Brain pericyte (primary cell): ENCODE measurements at places on chromosomes 12 and 14.

DNA sequence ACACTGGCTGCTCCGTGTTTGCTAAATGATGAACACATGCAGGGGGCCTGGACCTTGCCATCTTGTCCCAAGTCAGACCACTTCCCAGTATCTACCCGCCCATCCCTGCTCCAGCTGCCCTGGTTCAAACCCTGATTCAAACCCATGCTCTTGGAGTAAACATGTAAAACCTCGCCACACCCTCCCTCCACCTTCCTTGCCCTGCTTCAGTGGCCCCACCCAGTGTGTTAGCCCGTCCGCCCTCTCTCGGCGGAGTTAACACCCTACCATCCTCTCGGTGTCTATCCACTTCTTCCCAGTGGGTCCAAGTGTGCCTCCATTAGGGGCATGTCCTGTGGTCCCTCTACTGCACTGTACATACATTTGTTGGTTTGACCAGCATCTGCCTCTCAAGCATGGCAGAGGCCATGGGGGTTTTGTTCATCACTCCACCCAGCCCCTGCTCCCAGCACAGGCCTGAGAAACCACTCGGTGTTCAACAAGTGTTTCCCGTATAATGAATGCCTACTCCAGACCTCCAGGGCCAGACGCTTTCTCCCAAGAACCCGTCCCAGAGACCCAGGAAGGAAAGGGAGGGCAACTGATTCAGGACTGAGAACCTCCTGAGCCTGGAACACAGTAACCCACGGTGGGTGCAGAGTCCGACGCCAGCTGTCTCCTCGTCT is 37.1 kb downstream of the P2RX4 start:
- no peak for DNase-seq

- DNase-seq = no peak
These were observed 25.1 kb downstream of the CPNE8 start for GRCh38 chr12:38880288-38880687.

GRCh38 chr12:3362737-3363136 is 128.3 kb upstream of the PRMT8 start:
- DNase-seq = no peak

GRCh38 chr12:123919980-123920360 is 52.7 kb downstream of the CCDC92 start:
- no peak for DNase-seq

- no peak for DNase-seq
These were observed 439.9 kb downstream of the EGLN3 start for GRCh38 chr14:33510991-33511390.

GRCh38 chr12:1553987-1554982 is 40.1 kb downstream of the FBXL14 start:
- DNase-seq = no peak

- no peak for DNase-seq
These were observed 17.4 kb downstream of the TMEM119 start for GRCh38 chr12:108580531-108580930.

GRCh38 chr12:2286461-2287131 is 233.8 kb downstream of the CACNA1C start:
- no peak for DNase-seq

DNA sequence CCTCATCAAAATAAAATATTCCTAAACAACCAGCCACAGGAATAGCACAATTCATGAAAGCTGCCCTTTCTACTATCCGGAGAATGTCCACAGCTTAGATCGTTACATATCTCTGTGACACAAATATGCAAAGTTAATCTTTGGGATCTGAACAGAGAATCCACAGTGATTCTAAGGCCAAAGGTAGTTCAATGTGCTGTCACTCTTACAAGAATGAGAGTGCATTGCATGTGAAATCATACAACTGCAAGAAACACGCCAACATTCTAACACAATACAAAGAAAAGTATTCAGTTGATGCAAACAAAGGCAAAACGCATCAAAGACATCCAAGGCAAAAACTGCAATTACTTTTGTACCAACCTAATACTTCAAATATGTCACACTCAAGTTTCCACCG is 60.4 kb downstream of the KSR2 start:
- DNase-seq = no peak

DNA sequence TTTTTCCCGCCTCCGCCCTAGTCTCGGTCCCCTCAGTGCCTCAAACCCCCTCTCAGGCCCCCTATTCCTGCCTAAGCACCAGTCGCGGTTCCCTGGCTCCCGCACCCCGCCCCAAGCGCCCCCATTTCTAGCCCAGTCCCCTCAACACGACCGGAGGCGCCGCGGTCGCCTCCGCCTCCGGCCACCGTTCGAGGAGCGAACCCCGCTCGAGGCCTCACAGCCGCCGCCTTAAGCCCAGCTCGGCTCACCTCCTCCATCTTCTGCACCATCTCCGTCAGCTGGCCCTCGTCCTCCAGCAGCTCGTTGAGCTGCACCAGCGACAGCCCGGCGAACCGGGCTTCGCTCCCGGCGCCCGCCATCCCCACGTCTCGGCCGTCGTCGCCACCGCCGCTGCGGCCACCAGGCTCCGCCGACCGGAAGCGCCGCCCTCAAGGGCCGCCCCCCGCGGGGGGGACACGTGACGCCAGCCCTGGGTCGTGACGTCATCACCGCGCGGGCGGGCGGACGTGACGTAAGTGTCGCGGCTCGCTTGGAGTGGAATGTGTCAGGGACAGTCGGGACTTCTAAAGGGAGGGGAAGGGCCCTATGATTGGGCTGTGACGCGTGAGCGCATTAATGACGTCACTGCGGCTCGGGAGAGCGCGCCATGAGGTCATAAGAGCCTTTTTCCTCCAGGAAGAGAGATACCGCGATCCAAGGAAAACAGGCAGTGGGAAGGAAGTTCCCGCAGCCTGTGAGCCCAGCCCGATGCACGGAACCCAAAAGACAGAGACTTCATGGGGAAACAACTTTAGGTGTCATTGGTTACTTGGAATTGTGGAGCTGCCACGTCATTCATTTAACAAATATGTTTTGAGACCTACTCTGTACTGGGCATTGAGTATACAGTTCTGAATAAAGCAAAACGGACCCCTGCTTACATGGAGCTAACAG is at the start of gene VPS37B:
Gene VPS37B (minus strand): TSS at position 421 of the 933 bp plus-strand sequence. CDS start 62 bp downstream, at position 359.
- DNase-seq = no peak

- no peak for DNase-seq
These were observed 192.4 kb downstream of the FUT8 start for GRCh38 chr14:65604936-65605335.

DNA sequence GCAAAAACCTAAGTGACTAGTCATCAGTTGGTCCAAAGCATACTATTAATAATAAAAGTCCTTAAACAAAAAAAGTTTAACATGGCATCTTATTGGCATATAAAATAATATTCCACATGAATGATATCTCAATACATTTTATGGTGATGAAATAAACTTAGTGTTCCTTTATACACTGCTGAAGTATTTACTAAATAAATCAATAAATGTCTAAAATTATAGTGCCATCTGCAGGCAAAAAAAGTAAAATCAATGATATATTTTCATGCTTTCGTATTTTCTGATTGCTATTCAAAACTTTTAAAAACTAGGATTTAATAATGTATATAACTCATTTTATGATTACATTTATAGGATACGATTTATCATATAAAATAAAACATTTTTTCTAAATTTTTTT is 30.5 kb downstream of the PUS7L start:
- DNase-seq = no peak

DNA sequence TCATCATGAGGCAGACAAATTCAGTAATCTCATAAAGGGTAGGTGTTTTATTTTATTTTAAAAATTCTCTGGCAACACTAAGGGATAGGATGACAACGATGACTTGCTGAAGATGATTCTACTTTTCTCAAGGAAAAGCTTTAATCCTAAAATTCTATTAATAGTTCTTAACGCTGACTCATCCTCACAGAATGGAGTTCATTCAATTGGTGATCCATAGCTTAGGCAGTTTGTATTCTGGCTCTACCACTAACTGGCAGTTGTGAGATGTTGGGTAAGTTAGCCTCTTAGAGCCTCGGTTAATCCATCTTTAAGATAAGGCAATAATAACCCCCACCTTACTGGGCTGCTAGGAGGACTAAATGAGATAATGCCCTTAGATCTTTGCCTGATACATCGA is 116.3 kb downstream of the RTN1 start:
- no peak for DNase-seq
